NCI-H2081 (cell line): ENCODE measurements at places on chromosomes 3 and 15.

DNA sequence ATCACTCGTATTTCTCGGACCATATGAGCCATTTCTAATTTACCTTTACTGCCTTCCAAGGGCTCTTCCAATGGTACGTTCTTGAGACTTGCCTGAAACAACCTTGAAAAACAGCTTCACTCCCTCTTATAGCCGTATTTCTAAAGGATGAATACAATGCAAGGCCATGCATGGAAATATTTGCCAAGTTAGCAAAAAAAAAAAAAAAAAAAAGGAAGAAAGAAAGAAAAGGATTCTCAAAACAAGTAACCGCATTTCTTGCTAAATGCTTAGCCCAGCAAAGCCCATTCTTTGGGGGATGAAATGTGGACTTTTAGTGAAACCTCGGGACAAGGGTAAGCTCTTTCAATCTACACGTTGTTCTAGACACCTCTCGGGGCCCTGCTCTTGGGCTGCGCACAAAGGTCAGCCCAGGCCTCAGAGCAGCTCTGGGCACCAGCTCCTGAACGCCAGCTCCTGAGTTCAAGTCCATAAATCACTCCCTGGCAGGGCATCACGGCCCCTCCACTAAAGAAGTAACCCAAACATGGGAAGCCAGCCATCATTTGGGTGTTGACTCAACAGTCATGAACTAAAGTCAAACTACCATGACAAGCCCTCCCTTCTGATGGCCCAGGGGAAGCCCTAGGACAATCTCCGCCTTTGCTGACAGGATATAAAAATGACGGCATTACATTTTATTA lies 132.7 kb downstream of the ADAMTS17 start:
- no peak for DNase-seq

DNA sequence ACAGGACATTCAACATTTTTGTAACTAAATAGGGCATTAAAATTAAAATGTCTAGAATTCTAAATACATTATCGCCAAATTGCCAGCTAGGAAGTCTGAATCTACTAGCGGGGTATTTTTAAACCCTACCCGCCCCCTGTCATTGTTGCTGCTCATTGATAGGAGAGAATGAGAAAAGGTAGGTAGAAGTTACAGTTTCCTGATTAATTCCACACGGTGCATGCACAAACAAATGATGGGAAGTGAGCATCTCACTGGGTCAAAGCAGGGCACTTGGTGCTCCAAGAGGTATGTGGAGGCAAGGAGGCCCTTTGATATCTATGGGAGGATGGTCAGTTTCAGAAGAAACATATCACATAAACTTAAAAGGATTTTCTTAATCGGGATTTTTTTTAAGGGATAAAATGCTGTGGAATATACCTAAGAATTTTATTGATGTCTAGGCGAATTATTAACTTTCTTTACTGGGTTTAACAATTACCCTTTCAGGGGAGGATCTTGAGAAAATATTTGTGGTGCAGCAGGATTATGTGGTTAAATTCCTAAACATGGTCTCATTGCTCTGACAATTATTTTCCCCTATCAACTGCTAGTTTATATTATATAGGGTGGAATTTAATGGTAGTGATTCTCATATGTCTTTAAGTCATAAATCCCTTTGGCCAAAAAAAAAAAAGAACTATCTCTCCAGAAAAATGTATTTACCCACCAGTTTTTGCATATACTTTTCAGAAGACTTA lies 236.0 kb upstream of the GOLGA6L4 start:
- no peak for DNase-seq

- no peak for DNase-seq
Observed at GRCh38 chr15:47398132-47398531, 319.2 kb upstream of the SEMA6D start.

GRCh38 chr3:99781761-99782160 lies 35.9 kb upstream of the CMSS1 start:
- no peak for DNase-seq

- DNase-seq = no peak
Observed at GRCh38 chr15:51936105-51936478, 35.5 kb downstream of the LEO1 start.

DNA sequence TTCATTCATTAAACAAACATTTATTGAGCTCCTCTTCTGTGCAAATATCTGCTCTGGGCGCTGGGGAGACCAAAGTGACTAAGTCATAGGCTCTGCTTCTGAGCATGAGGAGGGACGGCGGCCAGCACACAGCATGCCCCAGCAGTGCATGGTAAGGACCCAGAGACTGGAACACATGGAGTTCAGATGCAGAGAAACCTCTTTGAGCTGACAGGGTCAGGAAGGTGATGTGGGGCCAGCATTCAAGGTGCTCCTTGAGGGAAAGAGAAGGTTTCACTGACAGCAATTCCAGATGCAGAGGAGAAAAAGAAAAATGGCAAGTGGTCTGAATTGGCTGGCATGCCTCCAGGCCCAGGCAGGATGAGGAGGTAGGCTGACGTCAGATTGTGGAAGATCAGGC lies 234.5 kb downstream of the UACA start:
- DNase-seq = no peak
